NCI-H1417 (cell line): ENCODE measurements at places on chromosomes 1 and 21.

- no peak for DNase-seq
Observed at GRCh38 chr1:181669246-181669645, 185.9 kb downstream of the CACNA1E start.

GRCh38 chr1:170721621-170722020, 57.7 kb downstream of the PRRX1 start:
- no peak for DNase-seq

DNA sequence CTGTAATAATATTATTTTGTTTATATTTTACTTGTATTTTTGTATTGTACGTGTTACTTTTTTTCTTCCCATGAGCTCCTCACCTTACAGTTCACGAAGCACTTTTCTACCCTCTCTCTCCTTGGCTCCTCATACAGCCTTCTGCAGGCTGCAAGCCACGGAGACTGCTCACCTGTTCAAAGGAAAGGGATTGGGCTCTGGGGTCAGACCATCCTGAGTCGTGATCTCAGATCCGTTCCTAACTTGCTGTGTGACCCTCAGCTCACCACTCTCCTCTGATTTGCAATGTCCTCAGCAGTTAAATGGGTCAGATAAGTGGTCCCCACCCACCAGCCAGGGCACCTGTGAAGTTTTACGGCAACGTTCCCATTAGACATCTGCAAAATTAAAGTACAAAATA, 54.1 kb downstream of the VWA5B1 start:
- no peak for DNase-seq

DNA sequence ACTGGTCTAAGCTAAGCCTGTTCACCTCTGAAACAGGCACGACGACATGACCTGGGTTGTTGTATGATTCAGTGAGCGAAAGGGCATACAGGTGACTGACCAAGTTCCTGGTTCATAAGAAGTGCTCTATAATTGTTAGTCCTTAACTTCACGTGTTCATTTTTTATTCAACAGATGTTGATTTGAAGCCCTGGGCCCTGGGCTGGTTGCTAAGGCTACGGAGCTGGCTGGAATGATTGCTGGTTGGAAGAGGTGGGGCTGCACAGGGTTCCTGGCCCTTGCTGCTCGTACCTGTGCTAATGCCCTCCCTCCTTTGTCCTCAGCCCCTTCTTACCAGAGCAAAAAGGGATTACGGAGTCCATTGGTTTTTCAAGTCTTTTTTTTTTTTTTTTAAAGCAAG, 111.3 kb upstream of the CSF3R start:
- DNase-seq = peak; percentile 80

DNA sequence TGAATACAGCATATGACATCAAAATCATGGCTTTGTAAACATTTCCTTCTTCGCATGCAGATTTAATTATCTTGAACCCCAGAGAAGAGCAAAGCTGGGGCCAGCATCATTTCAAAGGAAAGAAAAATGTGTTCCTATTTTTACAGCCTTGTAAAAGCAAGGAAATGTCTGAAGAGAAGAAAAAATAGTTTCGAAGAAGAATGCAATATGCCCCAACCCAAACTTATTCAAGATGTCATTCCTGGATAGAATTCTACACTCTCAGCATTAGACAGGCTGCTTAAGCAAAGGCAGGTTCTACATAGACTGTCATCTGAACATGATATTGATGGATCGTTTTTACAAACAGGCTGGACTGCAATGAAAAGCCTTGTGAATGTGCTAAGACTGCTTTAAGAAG, 900.8 kb downstream of the TTLL7 start:
- DNase-seq = no peak
